Osteoblast (primary cell): ENCODE measurements at places on chromosomes 4 and X. TPM values are rescaled to one million over a fixed set of nuclear protein-coding genes. Genes with fewer than 3 reads are reported as not detected.

- no peak for DNase-seq
- H3K27me3 ChIP-seq: peaks cover 50% of the 10 kb centered on the region
- no peaks in the 10 kb centered on the region for H3K36me3 ChIP-seq
- no peaks in the 10 kb centered on the region for H3K4me1 ChIP-seq
Observed at GRCh38 chr4:77123411-77123810, 33.6 kb upstream of the CCNG2 start.

The C4orf50 gene
- not detected in 2 replicates for total RNA-seq

The KLF8 gene
- total RNA-seq: 1.1 and 1.8 TPM in 2 replicates

The TSPAN6 gene
- 37.3 and 38.0 TPM in 2 replicates for total RNA-seq
